ENCODE measurements at places on chromosomes 5 and 9.

DNA sequence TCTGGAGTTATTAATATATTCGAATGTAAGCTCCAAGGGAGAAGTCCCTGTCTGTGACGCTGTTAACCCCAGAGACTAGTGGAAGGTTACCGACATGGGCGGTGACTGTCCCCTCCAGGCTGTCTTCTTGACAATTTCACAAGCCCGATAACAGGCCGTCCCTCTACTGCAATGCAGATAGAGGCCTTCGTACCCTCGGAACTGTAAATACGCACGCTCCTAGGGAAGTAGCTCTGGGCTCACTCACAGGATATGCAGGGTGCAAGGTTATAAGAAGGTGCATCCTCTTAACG is 680 bp upstream of the RFK start:
- DNase-seq: peak; percentile 14

GRCh38 chr9:130201399-130201873 is 29.2 kb downstream of the NCS1 start:
- no peak for DNase-seq

DNA sequence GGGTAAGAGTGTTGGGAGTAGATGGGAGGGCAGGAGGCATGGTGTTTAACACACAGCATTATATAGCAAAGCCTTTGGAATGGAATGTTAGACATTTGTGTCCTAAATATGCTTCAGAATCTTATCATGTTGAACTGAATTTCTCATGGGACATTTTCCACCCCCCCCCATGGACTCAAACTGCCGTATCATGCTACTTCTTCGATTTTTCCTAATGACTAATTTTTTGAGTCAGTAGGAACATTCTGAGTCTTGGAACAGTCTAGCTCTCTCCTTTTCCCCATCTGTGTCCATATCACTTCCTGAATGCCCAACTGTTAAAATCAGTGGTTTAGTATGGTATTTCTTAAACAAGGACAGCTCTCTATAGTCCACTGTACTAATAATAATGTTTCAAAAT is 380.6 kb downstream of the TLE4 start:
- no peak for DNase-seq

DNA sequence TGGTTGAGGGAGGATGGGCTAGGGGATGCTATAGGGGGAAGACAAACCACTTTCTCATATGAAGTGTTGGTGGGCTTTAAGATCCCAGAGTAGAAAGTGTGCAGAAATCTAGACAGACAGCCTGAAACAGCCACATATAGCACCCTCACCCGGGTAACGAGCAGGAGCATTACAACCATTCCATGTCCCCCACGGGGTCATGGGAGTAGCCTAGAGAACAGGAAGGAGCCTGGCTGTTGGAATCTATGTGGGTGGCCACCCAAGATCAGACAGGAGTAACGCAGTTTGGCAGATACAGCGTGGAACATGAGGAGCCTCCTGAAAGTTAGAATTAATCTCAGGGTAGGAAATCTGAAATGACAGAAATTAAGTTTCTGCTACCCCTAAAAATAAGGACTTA is 146.1 kb upstream of the RAI14 start:
- DNase-seq: no peak

- no peak for DNase-seq
Measured at GRCh38 chr5:36691226-36691625, 84.8 kb downstream of the SLC1A3 start.

- DNase-seq: no peak
Measured at GRCh38 chr9:92528522-92528849, 7.3 kb downstream of the ECM2 start.

Data from stimulated activated CD8-positive, alpha-beta memory T cell treated with anti-CD3 and anti-CD28 coated beads, Interleukin-4, amount 100 ng/mL, for 4 hours (primary cell).